Activated CD4-positive, alpha-beta T cell treated with anti-CD3 and anti-CD28 coated beads for 4 hours (primary cell): ENCODE measurements at places on chromosomes 1 and 21.

GRCh38 chr1:4177425-4178150 is 277.5 kb upstream of the C1orf174 start:
- no peak for DNase-seq

DNA sequence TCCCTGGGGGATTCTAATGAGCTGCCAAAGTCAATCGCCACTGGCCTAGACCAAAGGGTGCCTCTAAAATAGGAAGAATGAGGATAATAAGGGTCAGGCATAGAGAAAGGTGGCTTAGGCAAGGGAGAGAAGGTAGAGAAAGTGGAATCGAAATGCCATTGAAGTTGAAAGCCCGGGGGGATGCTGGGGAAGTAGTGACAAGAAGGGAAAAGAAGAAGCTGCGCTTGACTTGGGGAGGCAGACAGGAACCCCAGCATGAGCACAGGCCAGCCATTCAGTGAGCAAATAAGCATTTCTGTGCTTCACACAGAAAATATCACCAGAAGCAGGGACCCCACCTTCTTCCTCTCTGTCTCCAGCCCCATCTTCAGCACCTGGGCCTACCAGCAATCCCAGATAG is 1.5 kb downstream of the CD2 start:
- DNase-seq = no peak

DNA sequence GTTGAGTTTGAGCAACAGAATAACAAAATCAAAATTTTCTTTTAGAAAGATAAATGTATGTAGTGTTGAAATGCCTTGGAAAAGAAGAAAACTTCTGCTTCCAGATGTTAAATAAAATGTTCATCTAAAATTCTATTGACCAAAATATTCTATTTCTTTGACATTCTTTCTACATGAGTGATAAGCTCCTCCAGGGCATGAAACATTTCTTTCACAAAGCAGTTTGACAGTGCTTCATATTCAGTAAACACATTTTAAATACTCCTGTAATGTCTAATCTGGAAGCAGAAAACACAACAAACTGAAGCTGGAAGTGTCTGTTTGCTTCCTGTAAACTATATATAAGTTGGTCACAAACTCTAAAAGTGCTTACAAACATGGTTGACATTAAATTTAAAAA is 61.5 kb downstream of the RGS21 start:
- no peak for DNase-seq

DNA sequence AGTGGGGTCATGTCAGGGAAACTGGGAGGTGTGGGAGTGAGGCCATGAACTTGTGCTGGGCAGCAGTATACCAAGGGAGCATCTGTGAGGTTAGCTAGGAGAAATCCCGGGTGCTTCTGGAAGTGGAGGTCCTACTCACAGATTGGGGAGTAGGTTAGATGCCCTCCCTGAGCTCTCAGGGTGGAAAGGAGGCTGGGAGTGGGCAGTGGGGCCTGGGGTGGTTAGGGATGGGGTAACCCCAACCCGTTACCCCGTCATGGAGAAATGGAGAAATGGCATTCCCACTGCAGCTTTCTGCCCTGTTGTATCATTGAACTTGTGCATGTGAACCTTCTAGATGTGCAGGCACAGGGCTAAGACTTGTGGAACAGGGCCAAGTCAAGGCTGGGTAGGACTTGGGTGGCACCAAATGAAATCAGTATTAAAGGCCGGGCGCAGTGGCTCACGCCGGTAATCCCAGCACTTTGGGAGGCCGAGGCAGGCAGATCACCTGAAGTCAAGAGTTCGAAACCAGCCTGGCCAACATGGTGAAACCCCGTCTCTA is 27.2 kb downstream of the EXOC8 start:
- no peak for DNase-seq

- DNase-seq = no peak
These were observed 306.9 kb downstream of the KIF26B start for GRCh38 chr1:245461681-245462080.

DNA sequence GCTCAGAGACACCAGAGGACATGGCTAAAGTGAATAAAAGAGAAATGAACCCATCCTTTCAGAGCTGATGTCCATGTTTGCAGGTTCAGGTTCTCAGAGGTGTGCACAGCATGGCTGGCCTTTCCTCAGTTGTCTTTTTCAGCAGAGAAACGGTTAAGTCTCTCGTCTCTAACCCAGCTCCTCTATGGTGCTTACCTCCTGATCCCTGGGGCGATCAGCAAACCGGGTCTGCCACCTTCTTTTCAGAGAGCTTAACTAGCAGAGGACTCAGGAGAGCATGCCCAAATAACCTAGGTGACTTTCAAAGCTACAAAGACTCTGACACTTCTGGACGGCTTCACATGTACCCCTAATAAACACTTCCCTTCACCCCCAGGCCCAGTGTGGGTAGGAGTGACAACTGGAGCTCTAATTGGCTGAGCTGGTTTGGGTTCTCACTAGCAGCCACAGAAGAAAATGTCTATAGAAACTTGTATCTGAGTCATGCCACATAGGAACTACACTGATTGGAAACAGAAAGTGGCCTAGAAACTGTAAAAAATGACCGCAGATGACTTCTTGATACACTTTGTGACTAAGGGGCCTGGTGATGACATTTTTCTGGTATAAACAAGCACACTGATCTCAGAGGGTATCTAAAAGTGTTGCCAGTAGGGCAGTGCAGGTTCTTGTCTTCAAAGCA is at the start of gene AIM2:
AIM2 (minus strand) TSS at position 329 of the 682 bp plus-strand sequence. CDS start 3,267 bp downstream, outside the sequence.
- DNase-seq = peak; percentile 55

- no peak for DNase-seq
These were observed 5.4 kb downstream of the CITED4 start for GRCh38 chr1:40856656-40857302.

DNA sequence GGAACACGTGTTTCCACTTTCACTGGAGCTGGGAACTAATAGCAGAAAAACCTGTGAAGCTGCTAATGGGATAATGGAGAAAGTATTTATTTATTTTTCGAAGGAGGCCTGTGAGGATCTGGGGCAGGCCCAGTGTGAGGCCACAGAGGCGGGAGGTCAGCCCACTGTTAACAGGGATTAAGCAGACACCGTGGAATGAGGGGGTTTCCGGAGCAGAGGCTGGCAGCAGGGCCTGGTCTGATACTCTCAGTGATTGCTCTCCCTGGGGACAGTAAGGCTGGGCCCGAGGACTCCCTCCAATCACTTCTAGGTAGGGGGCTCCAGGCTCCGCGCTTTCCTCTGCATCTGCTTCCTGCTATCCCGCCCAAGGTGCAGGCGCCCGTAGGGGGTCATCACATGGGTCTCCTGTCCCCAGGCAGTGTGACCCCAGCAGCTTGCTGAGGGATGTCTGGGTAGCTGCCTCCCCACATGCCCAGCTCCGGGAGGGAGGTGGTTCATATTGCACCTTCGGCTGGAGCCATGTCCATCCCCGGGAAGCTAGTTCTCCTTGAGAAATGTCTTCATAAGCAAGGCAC is 28.8 kb upstream of the CDCA8 start:
- no peak for DNase-seq

DNA sequence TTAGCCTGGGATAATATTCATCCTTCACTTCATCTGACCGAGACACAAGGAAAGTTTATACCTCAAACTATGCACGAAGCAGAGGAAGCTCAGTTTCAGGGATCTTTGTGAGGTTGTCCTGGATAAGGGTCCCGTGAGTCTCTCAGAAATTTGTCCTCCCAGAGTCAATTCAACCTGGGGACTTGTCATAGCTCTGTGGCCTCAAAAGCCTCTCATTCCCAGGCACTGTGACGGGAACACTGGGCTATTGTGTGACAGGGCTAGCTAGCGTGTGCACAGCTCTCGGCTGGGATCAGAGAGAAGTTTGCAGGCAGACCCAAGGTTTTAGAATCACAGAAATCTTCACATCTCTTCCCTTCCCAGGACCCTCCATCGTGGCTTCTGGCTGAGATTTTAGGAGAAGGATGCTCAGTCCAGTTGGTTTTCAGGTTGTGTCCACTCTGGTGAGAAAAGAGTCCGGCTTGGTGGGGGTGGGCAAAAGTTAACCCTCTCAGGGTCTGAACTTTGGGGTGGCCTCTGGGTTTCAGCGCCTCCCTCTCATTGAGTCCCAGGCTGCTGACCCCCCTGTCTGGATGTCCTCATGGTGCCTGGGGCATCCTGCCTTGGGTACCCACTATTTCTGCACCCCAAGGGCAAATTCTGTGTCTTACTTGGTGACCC is 20.4 kb upstream of the LBR start:
- no peak for DNase-seq

DNA sequence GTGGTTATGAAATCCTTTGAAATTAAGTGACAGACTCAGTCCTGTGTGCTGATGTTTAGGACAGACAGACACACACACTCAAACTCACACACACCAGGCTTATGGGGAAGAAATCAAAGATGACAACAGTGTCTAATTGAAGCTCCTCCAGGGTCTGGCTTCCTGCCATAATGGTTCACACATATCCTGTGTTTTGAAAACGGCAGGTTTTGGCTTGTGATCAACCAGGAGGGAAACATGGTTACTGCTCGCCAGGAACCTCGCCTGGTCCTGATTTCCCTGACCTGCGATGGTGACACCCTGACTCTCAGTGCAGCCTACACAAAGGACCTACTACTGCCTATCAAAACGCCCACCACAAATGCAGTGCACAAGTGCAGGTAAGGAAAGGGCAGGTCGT is 4.6 kb downstream of the MTARC1 start:
- DNase-seq = no peak

- DNase-seq = no peak
These were observed 72.7 kb upstream of the LYST start for GRCh38 chr1:235939480-235939775.

DNA sequence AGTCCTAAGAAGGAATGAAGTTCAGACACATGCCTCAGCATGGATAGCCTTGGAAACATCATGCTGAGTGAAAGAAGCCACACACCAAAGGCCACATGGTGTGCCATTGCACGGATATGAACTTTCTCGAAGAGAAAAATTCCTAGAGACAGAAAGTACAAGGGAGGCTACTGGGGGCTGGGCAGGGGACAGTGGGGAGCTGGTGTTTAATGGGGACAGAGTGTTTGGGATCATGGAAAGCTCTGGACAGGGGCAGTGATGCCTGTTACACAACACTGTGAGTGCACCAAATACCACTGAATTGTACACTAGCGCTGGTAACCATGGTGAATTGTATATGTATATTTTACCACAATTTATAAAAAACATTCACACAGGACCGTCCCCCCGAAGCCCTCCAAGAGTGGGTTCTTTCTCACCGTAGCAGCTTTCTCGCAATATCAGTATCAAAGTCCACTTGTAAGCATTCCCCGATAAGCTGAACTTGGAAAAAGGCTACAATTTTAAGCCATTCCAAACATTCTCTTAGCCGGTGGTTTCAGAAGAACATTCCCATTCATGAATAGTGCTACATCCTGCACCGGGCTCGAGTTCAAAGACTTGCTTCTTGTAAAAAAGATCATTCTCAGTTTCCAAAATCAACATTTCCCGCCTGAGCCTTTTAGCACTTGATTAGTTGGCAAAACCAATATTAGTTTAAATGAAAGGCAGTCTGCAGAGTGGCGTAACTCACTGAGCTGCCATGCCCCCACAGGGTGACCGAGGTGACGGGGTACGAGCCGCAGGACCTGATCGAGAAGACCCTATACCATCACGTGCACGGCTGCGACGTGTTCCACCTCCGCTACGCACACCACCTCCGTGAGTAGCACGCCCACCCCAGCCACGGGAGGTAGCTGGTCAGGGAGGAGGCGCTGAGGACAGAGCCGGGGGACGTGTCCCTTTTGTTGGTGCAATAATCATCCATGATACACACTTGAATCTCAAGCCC is 31.7 kb downstream of the SIM2 start:
- no peak for DNase-seq

GRCh38 chr21:39645331-39645730 is 32.6 kb downstream of the B3GALT5 start:
- DNase-seq = no peak

DNA sequence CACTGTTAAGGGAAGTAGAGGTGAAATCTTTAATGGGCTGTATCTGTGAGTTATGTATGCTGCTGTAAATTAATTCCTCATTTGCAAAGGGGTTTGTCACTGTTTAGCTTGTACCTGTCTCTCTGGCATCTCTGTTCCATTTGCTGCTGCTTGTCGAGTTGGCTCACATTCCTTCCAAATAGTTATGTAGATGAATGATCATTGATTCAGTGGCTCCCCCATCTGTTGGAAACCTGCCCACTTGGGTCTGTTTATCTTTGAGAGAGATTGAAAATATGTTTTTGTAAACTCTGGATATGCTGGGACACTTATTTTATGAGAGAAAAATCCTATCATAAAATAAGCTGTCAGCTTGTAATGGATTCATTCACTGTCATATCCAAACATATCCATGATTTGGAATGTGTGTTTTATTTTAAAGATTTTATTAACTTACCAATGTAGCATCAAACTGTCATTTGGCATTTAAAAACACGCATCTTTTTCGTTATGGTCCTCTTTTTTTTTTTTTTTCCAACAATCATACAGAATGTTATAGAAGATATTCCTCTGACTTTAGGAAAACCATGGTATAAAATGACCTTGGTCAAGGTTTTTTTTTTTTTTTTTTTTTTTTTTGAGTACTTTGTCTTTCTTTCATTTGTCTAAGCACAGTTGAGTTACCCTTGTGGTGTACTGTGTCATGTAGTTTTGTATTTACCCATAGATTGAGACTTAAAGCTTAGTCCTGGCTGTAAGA is 3.5 kb downstream of the RYR2 start:
- no peak for DNase-seq

- DNase-seq = no peak
These were observed 22.1 kb downstream of the SLC2A7 start for GRCh38 chr1:9004031-9004699.

DNA sequence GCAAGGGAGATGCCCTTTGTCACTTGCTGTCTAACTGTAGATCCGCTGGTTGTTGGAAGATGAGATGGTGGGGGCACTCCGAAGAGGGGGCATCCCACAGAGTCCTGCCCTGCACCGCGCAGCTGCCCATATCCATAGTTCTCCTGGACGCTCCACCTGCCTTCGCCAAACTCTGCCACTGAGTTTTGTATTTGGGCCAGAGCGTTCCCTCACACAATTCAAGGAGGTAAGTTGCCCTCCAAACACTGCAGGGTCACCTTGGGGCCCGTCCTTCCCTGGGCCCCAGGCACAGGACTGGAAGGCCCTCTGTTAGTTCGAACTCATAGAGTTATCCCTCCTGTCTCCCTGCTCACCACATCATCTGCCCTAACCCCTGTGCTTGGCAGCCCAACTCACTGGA is 22.1 kb downstream of the HYI start:
- DNase-seq = no peak

DNA sequence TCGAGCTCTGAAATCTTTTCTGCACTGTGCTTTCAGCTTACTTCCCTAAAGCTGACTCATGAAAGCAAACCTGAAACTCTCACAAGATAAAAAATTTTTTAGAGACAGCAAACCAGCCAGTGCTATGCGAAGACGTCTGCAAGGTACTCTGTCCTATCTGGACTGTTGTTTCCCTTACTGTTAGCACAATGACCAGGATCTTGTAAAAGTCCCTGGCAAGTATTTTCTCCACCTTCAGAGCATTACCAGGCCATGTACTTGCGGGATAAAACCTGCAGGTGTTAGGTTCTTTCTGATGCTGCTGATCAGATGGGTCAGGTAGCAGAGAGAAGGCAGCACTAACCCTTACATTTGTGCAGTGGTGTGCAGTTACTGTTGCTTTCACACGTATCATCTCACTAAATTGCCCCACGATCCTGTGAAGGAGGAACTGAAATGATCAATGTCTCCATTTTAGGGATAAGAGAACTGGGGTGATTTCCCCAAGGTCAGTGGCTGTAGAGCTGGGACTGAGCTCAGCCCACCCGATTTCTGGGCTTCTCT is 56.6 kb downstream of the PLXNA2 start:
- no peak for DNase-seq

GRCh38 chr1:228082918-228083870 is 686 bp downstream of the ARF1 start:
- peak; percentile 17 for DNase-seq
